HFFc6 (cell line): ENCODE measurements at places on chromosomes 4 and X. TPM values are rescaled to one million over a fixed set of nuclear protein-coding genes. Genes with fewer than 3 reads are reported as not detected.
A peak's percentile ranks its signal among the peaks of the same experiment; 100 is the strongest.

MAGEA4 gene
- not detected in 3 replicates for total RNA-seq

DNA sequence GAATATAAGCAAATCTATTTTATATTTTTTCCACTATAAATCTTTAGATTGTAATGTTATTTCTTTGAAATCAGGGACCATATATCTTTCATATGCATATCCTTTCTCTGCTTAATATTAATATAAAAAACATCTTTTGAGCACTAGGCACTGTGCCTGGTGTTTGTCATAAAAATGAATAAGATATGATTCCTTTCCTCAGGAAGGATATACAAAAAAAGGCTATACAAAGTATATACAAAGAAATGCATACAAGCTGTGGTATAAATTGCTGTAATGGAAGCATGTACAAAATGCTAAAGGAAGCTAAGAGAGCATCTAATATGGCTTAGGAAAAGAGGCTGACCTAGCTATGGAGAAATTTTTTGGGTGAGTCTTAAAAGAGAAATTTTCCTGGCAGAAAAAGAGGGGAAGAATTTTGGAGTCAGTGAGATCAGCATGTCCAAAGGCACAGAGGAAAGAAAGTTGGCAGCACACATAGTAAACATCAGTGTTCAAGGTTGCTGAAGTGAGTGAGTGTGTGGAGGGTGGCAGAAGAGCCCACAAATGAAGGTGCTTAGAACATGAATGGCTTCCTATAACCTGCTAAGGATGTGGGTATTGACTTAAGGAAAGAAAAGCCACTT is 500.0 kb downstream of the SPRY1 start:
- DNase-seq = no peak

- peak; percentile 40 for DNase-seq
Measured at GRCh38 chrX:53128097-53128749, 34.3 kb downstream of the KANTR start.

PLXNB3 gene
- 17.1 to 33.7 TPM (median 33.4 TPM) in 3 replicates for total RNA-seq

DNA sequence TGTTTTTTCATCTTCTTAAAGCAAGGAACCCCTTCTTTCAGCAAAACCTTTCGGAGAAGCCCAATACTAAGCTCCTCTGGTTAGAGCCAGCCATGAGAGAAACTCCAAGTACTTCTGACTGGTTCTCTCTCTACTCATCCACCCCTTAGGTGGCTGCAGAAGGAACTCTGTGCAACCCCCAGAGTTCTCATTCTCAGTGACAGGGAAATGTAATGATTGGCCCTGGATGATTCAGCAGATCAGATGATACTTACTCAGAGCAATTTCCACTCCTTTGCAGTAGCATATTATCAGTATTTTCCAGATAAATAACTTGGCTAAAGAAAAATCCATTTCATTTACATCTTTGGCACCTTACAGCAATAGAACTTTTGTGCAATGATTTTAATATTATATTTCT is 3.2 kb downstream of the SPP1 start:
- peak; percentile 29 for DNase-seq

GRCh38 chr4:168857009-168857408 is 153.0 kb downstream of the CBR4 start:
- DNase-seq = no peak

SCML1 gene
- total RNA-seq = 7.9 to 10.5 TPM (median 9.2 TPM) in 3 replicates

DNA sequence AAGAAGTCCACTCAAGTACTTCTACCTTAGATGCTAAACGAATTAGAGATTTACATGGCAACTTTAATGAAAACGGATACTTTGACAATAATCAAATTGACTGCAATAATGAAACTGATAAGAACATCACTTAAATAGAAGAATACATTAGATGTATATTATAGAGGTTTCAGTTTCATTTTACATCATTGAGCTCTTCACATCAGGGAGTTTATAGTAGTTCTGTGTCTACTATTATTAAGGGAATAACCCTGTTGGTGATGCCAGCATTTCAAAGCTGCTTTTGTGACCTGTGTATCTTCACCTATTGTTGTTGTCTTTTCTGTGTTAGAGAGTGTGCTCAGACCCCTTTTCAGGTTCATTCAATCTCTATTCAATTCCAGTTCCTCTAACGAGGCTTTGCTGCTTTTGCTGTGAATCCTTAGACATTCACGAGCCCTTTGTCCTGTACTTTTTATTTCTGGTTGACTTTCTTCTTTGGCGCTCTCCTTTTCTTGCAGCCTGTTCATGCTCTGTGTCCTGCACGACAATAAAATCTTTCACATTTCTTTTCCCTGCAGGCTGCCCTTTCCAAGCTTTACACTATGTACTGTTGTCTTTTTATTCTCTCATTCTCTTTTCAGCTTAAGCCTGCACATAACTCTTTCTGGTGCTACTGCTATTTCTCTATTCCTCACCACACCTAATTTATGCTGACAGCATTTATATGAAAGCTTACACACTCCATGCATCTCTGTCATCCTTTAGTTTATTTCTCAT is 232.1 kb downstream of the CPE start:
- no peak for DNase-seq

GRCh38 chrX:115333446-115333845 is 43.9 kb downstream of the LUZP4 start:
- no peak for DNase-seq

DNA sequence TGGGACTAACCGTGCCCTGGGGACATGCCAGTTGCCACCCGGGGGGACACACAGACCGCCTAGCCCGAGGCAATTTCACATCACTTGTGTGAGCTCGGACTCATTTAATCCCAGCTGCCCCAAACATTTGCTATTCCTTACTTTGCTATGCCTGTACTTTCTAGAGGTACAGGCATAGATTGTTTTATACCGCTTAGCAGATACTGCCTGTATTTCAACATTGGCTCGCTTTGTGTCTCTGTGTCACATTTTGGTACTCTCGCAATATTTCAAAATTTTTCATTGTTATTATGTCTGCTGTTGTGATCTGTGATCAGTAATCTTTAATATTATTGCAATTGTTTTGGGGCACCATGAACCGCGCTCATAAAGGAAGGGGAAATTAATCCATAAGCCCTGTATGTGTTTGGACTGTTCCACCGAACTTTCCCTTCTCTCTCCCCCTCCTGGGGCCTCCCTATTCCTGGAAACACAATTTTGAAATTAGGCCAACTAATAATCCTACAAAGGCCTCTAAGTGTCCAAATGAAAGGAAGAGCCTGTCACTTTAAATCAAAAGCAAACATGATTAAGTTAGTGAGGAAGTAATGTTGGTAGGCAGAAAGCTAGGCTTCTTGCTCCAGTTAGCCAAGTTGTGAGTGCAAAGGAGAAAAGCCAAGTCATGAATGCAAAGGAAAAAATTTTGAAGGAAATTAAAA is 568 bp upstream of the CASP6 start:
- no peak for DNase-seq

- DNase-seq = peak; percentile 77
Measured at GRCh38 chr4:108008721-108009120, 19.0 kb downstream of the HADH start.

DNA sequence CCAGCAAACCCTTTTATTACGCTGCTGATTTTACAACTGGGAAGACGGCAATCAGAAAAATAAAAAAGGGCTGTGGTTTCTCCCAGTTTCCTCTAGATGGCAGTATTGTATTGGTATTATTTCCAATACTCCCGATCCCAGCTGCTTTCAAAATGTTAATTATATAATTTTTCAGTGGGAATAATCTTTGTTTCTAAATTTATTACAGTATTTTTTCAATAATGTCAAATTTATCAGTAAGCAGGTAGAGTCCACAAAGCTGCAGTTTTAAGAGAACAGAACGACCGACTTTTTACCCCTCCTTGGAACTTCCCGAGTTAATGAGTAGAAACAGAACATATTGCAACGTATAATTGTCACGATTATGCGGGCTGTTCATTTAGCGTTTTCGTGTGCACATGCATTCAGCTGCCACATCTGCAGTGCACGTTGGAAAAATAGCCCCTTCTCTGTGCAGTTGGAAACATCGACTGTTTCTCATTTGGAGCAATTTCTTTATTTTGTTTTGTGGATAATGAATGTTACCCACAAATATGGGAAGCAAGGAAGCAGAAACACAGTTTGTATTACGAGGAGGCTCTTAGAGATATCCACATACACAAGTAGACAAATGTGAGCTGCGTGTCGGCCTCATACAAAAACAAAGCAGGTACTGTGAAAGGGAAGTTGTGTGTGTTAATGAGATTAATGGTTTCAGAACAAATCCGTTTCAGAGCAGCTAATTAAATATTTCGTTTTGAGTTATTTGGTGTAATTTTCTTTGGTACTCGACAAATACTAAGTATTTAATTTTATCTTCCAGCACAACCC is 188.0 kb downstream of the STIM2 start:
- DNase-seq = peak; percentile 38

DNA sequence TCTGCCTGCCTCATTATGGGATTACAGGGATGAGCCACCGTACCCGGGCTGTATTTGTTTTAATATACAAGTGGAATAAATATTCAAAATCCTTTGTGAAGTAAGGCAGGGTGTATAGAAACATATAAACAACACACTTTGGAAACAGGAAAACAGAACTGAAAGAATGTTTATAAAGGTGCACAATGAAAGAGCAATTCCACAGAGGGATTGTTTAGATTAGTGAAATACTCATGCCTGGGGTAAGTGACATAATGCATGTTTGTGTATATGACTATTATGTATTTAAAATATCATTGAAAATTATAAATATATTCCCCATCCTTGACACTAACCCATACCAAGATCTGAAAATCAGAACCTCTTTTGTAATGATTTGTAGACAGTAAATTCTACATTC is 45.0 kb upstream of the NR3C2 start:
- no peak for DNase-seq

- DNase-seq = no peak
Measured at GRCh38 chr4:153260132-153260531, 55.9 kb downstream of the TRIM2 start.

DNA sequence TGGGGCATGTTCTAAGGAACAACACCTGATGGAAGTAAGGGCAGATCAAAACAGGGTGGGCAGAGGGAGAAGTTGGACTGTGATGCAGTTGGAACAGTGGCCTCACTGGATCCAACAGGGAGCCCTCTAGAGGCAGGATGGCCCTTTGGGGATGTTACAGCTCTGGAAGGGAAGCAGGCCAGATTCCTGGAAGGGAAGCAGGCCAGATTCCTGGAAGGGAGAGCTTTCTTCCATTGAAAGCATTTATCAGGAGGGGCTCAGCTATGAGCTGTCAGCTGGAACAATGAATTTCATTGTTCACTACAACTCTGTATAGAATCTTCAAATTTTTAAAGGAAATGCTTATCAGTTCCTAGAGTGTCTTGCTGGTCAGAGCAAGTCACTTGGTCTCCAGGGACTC is 17.7 kb downstream of the IL15 start:
- no peak for DNase-seq

SNCA gene
- 0.15 TPM in 2 of 3 replicates, not detected in the other for total RNA-seq

GRCh38 chr4:82679531-82679930 is 117.7 kb upstream of the TMEM150C start:
- DNase-seq = no peak

TBC1D9 gene
- total RNA-seq = 16.3 to 18.9 TPM (median 16.8 TPM) in 3 replicates

VSIG4 gene
- not detected in 3 replicates for total RNA-seq

SMIM10 gene
- total RNA-seq = 4.4 to 5.5 TPM (median 5.3 TPM) in 3 replicates

GRCh38 chr4:16253127-16253960 is 27.1 kb upstream of the TAPT1 start:
- DNase-seq = peak; percentile 75
